Inflammatory macrophage treated with lipopolysaccharide for 1 hour (primary cell): ENCODE measurements at places on chromosomes 3 and 15.

GRCh38 chr15:66670762-66671580, 31.1 kb upstream of the SMAD6 start:
- DNase-seq = no peak

DNA sequence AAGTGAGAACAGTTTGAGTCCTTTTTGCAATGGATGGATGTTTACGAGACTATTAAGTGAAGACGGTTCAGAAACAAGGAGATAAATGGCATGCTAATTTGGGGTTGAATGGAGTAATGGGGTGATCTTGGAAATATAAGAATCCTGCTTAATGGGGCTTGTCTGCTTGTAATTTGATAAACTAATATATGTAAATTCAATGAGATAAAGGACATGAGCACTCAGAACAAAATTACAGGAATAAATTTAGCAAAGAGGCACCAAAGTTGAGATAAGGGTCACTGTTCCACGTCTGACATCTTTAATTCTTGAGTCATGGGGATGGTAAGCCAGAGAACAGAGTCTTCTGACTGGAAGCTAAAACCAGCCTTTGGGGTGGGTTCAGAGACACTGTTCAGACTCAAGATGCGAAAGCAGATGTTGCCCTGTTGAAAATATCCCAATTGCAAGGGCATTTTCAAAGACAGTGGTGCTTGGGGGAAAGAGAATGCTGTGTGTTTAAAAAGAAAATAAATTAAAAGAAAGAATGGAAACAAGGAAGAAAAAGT, 67.8 kb upstream of the CHRNB4 start:
- no peak for DNase-seq

DNA sequence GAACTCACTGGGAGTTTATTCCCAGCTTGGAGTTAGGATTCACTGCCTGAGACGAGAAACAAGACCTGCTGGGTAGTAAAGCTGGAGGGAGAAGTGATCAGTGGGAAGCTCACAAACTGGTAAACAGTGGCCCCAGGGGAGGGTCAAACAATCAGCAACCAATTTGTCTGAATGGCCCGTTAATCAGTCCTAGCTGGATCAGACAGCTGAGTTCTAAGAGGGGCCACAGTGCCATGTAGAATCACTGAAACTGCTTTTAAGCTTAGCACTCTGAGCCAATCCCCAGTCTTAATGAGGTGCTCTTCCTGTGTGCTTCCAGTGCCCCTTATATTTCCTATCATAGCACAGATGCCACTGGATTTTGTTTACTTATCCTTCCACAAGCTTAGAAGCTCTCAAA, 591.7 kb downstream of the RSL24D1 start:
- no peak for DNase-seq

GRCh38 chr3:98350082-98350481, 3.6 kb upstream of the OR5K4 start:
- no peak for DNase-seq
